ENCODE measurements at places on chromosomes 11 and 22. TPM values are rescaled to one million over a fixed set of nuclear protein-coding genes. Genes with fewer than 3 reads are reported as not detected.

Gene FJX1
- 33.4 TPM for total RNA-seq

Gene CDCA5
- 6.0 TPM for total RNA-seq

Gene ARHGAP32
- 27.3 TPM for total RNA-seq

Gene C11orf97
- total RNA-seq: not detected

Gene TREH
- total RNA-seq: not detected

Gene CRYBA4
- total RNA-seq: not detected

Gene TUBA8
- not detected for total RNA-seq

Gene B4GALNT4
- 8.0 TPM for total RNA-seq

Gene HBB
- total RNA-seq: not detected

Gene OR52N4
- total RNA-seq: not detected

Gene MTCH2
- 107 TPM for total RNA-seq

Gene FRMD8
- total RNA-seq: 38.9 TPM

Gene ZC3H12C
- 18.7 TPM for total RNA-seq

Gene TMEM135
- total RNA-seq: 18.4 TPM

Gene PHOX2A
- total RNA-seq: not detected

Gene APLNR
- not detected for total RNA-seq

Measured in smooth muscle cell of the umbilical artery (primary cell).